ENCODE measurements at places on chromosomes 2 and 18.
A peak's percentile ranks its signal among the peaks of the same experiment; 100 is the strongest.

GRCh38 chr18:79598633-79599175 lies 80.9 kb upstream of the CTDP1 start:
- no peak for ATAC-seq

- ATAC-seq = no peak
These were observed 38.9 kb downstream of the PRKRA start for GRCh38 chr2:178412047-178412446.

GRCh38 chr18:62338446-62339105 lies 13.5 kb downstream of the TNFRSF11A start:
- ATAC-seq = no peak

DNA sequence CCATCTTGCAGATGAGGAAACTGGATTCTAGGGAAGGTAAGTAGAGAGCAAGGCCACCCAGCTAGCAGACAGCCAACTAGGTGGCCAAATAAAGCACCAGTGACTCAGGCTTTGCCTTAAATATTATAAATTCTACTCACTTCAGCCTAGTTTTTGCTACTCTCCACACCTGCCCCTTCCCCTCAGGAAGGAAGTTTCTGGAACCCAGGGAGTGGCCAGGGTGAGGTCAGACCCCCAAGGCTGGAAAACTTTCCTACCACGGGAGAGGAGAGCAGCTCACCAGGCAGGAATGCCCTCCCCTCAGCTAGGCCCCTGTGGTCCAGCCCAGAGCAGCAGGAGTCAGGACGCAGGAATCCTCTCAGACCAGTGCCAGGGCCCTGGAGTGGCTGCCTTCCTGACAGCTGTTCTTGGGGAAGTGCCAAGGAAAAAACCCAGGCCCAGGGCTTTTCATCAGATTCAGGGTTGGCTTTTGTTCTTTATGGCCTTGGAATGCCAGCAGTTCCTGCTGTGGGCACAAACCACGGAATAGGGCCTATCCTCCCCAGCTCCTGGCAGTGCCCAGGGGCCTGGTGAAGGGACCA lies 5.1 kb upstream of the PAX8 start:
- ATAC-seq = peak; percentile 79
